Heart right ventricle (tissue), 16 donors: ENCODE measurements at places on chromosomes 1 and 21. TPM values are rescaled to one million over a fixed set of nuclear protein-coding genes. Genes with fewer than 3 reads are reported as not detected.

GRCh38 chr1:22579541-22580155 is 16.4 kb downstream of the EPHA8 start:
- peak; percentile 44 for DNase-seq

- no peak for DNase-seq
Observed at GRCh38 chr21:32726839-32727686, 750 bp downstream of the SYNJ1 start.

GRCh38 chr1:30299393-30299792 is 424.0 kb downstream of the MATN1 start:
- no peak for DNase-seq

DNA sequence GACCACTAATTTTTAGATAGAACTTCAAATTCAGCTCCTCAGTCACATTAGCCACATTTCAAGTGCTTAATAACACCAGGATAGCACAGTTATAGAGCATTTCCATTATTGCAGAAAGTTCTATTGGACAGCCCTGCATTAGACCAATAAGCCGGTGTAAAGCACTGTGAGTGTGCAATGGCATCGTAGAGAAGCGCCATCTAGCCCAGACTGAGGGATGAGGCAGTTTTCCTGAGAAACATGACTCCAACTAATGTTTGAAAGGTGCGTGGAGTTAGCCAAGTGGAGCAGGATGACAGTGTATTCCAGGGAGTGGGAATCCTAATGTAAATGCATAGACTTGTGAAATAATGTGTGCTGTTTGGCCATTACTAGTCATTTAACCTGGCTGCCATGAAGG is 7.7 kb downstream of the RPE65 start:
- DNase-seq: no peak

GRCh38 chr1:226677027-226678020 is 61.8 kb downstream of the ITPKB start:
- peak; percentile 79 for DNase-seq

GRCh38 chr1:232296461-232296860 is 333.5 kb downstream of the SIPA1L2 start:
- DNase-seq: no peak

- no peak for DNase-seq
Observed at GRCh38 chr1:1298861-1299685, 8.7 kb downstream of the ACAP3 start.

DNA sequence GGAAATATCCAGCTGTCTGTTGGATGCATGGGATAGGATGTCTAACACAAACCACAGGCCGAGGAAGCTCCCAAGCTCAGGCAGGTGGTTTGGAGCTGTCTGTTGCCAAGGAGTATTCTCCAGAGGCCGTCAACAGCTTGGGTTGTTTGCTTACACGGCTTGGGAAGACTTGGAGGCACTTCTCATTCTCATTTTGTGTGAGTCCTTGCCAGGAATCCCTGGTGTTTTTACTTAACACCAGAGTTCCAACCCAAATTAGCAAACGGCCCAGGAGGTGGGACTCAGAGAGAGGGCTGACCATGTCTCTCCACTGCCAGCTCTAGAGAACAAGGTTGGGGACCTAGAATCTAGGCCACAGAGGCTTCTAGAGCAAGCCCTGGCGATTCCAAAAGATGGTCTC is 72.7 kb upstream of the FAM20B start:
- DNase-seq: no peak

- no peak for DNase-seq
Observed at GRCh38 chr1:59041646-59042277, 255.1 kb upstream of the FGGY start.

GRCh38 chr21:27507695-27508094 is 540.8 kb upstream of the ADAMTS5 start:
- DNase-seq: no peak

DNA sequence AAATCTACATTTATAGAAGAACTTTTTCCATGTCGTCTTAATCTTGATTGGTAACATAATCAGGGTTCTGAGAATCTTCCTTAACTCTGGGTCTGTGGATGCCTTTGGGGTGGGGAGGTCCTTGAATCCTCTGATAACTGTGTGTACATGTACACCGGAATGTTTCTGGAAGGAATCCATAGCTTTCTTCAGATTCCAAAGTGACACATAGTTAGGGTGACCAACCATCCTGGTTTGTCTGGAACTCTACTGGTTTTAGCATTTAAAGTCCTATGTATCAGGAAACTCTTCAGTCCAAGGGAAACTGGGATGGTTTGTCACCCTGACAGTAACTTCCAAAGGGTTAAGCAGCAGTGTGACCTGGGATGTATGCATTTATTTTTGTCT is 16.8 kb downstream of the STRIP1 start:
- DNase-seq: no peak

DNA sequence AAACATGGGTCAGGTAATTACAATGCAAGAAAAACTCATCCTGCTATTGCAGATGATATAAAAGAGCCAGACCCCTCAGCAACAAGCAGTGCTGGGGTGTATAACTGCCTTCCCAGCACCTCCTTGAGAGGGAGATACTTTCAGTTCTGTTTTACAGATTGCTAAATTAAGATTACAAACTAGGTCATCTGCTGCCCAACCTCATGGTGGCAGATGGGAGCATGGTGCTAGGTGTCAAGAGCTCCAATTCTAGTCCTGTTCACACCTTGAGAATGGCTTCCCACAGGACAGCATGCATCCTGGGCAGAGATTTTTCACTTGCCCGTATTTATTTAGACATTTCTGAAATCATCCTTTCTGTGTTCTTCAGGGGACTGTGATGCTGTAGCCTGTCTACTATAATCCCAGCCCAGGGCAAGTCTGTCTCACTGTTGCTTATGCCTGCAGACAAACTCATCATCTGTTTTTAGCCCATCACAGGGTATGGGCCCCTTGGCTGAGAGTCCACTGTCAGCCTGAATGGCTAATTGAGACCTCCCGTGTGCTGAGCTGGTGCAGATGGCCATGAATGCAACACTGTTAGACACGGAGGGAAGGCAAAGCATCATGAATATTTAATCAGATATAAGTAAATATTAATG is 40.2 kb upstream of the PBX1 start:
- no peak for DNase-seq

SLAMF6 gene
- 0.20 TPM for polyA plus RNA-seq

SASS6 gene
- polyA plus RNA-seq: 1.7 TPM

SGIP1 gene
- polyA plus RNA-seq: 3.6 TPM
